Fibroblast of skin of scalp (primary cell): ENCODE measurements at places on chromosomes 5 and 9.
A peak's percentile ranks its signal among the peaks of the same experiment; 100 is the strongest.

GRCh38 chr9:68978501-68978900 lies 35.4 kb downstream of the PRKACG start:
- no peak for DNase-seq

- no peak for DNase-seq
Measured at GRCh38 chr9:26954050-26954508, 2.1 kb upstream of the IFT74 start.

DNA sequence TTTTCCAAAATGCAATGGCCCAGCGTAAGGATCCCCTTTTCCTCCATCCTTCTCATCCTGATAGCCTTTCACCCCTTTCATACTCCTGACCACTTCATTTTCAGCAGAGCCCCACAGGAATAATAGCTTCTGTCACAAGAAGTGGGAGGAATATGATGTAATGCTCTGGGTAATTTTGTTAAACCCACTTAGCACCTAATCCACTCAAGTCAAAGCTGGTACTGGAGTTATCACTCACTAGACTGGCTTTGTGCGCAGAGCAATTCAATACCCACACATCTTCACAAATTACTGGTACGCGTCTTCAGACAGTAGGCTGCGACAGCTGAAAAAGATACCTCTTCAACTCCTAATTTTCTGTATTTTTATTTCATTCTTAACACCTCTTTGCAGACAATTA lies 2232.8 kb upstream of the WWC1 start:
- no peak for DNase-seq

DNA sequence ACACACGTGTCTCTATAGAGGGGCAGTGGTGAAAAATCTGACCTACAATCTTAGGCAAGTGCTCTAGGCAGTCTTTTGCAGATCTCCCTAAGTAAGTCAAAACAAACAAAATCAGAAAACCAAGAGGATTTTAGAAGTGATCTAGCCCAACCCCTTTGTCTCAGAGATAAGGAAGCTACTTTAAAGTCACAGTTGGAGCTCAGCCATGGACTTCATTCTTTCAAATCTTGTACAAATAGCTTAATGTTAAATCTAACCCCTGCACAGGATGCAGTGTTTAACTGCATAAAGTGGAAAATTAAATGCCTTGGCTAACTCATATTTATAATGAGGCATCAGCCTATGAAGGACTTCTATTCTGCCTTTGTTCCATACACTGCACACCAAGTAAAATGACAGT lies 135.1 kb upstream of the RFX3 start:
- DNase-seq, result peak; percentile 8

DNA sequence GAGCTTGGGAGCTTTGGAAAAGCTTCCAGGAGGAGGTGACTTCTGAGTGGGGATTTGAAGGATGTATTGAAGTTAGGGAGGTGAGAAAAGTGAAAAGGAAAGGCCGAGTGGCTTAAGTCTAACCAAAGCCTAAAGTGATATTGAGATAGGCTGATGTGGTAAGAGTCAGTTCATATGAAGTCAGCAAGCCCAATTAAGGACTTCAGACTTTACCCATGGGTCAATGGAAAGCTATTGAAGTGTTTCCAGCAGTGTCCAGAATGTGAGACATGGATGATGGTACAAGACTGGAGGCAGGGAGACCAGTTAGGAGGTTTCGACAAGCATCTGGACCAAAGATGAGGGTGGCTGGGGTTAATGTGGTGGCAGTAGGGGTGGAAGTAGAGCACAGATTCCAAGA lies 134.3 kb upstream of the WWC1 start:
- DNase-seq, result no peak

GRCh38 chr9:94127806-94128205 lies 43.5 kb downstream of the PTPDC1 start:
- no peak for DNase-seq
